ENCODE measurements at places on chromosomes 5 and 9.

DNA sequence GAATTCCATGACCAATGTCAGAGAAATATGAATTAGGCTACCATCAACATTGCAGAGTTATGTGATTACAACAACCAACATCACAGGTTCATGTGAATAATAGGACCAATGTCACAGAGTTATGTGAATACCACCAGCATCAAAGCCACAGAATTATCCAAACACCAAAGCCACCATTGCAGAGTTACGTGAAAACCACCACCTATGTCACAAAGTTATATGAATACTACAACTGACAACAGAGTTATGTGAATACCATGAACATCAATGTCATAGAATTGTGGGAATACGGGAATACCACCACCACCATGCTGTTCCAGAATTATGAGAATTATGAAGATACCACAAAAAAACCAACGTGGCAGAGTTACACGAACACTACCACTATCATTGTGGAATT is 64.8 kb downstream of the SHC3 start:
- DNase-seq: no peak

GRCh38 chr5:143471666-143472464 is 68.4 kb upstream of the NR3C1 start:
- DNase-seq: no peak

- DNase-seq: no peak
These were observed 3.8 kb upstream of the RASEF start for GRCh38 chr9:83066771-83067170.

DNA sequence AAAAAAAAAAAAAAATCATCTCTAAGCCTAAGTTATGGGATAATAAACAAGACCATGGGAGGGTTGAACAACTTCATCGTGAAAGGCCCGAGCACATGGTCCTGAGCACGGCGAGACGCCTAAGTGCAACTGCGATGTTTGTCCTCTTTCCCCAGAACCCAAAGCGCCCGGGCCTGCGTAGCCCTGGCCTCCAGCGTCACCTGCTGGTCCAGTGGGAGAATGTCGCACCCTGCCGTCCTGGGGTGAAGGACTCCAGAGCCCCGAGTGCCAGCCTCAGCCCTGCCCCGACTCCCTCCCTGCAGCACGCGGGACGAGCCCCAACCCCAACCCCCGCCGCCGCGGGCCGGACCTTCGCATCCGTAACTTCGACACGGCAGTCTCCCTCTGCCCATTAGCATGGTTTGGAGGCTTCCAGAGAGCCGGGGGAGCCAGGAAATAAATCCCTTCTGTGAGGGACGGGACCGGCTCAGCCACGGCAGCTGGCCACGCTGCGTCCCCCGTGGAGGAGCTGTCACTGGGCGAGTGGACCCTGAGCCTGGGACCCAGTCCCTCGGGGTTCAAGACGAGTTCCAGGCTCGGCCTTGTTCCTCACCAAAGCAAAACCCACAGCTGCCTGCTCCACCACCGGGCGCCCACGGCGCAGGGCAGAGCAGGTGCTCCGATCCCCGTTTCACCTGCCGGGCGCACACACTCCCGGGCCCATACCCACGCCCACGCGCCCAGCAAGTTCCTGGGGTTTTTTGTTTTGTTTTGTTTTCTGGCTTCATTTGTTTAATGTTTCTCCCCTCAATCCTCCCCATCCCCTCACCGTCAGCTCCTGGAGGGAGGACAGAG is 132.5 kb upstream of the HAND1 start:
- DNase-seq: peak; percentile 55

DNA sequence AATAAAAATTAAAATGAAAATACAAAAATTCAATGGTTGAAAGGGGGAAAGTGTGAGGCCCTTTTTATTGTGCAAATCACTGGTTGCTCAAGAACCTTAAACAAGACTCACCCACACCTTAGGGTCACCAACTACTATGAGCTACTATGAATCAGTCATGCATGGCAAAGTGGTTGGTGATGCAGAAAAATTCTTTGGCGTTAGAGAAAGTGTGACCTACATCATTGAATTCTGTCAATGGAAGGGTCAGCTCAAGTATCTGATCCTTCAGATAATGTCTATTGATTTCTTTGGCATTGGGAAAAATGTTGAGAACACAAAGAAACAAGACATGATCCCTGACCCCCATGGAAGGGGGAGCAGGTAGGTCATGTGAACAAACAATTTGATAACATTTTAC is 149.7 kb upstream of the ADCY2 start:
- no peak for DNase-seq

- no peak for DNase-seq
These were observed 184.3 kb downstream of the CTNND2 start for GRCh38 chr5:11719888-11720481.

Data from NCI-H774 (cell line).